ENCODE measurements at places on chromosomes 5 and 9. TPM values are rescaled to one million over a fixed set of nuclear protein-coding genes. Genes with fewer than 3 reads are reported as not detected.

The GMCL2 gene
- not detected for polyA plus RNA-seq

The ENTPD2 gene
- polyA plus RNA-seq = 0.61 TPM

The PROB1 gene
- polyA plus RNA-seq = 1.0 TPM

The ZCCHC7 gene
- 13.2 TPM for polyA plus RNA-seq

The C9 gene
- polyA plus RNA-seq = not detected

The CTXN3 gene
- polyA plus RNA-seq = not detected

The MARVELD2 gene
- polyA plus RNA-seq = 7.6 TPM

The SPINK5 gene
- polyA plus RNA-seq = 0.41 TPM

The TAF1L gene
- 0.01 TPM for polyA plus RNA-seq

The KIF24 gene
- polyA plus RNA-seq = 0.12 TPM

The LCN2 gene
- 9.5 TPM for polyA plus RNA-seq

The PCDHGA7 gene
- polyA plus RNA-seq = 0.11 TPM

The PTGR1 gene
- polyA plus RNA-seq = 58.4 TPM

The TYRP1 gene
- polyA plus RNA-seq = 0.12 TPM

The BNC2 gene
- 0.28 TPM for polyA plus RNA-seq

The FAM153A gene
- polyA plus RNA-seq = 5.1 TPM

The NEUROG1 gene
- not detected for polyA plus RNA-seq

The TSLP gene
- polyA plus RNA-seq = 4.5 TPM

The PCDHGA3 gene
- 0.54 TPM for polyA plus RNA-seq

The DMRTA1 gene
- 0.92 TPM for polyA plus RNA-seq

The ASTN2 gene
- polyA plus RNA-seq = 3.0 TPM

The LOX gene
- polyA plus RNA-seq = 3.7 TPM

The ADAMTS6 gene
- 0.67 TPM for polyA plus RNA-seq

The PFN3 gene
- polyA plus RNA-seq = not detected

The ACO1 gene
- polyA plus RNA-seq = 33.4 TPM
